ENCODE measurements at places on chromosomes 6 and 20. TPM values are rescaled to one million over a fixed set of nuclear protein-coding genes. Genes with fewer than 3 reads are reported as not detected.

DNA sequence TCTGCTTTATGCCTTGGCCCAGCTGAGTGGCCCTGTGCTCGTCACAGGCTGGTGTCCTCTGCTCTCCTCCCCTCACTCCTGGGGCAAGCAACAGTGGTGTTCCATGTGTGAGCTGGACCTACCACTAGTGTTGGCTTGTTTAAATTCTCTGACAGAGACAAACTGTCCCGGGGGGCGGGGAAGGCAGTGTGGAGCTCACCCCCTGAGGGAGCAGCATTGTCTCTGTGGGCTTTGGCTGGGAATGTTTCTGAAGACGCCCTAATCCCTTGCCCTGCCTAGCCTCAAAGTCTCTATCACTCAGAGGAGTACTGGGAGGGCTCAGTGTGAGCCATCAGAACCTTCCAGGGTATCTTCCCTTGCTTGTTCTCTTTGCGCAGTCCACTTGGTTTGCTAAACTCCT, 5.2 kb upstream of the VEGFA start:
- DNase-seq, result no peak
- H3K4me3 ChIP-seq, result no peak overlapping the region
- H3K27ac ChIP-seq, result no peak overlapping the region
- no peaks in the 10 kb centered on the region for H3K36me3 ChIP-seq

TRAPPC3L gene
- total RNA-seq, result not detected

ESR1 gene
- 0.45 TPM for total RNA-seq

POM121L2 gene
- not detected for total RNA-seq

MROH8 gene
- 2.2 TPM for total RNA-seq

BPIFB2 gene
- not detected for total RNA-seq

- no peak overlapping the region for H3K4me3 ChIP-seq
- no peak overlapping the region for H3K27ac ChIP-seq
- peaks cover 10% of the 10 kb centered on the region for H3K4me1 ChIP-seq
- no peaks in the 10 kb centered on the region for H3K36me3 ChIP-seq
- H3K27me3 ChIP-seq, result peaks cover 66% of the 10 kb centered on the region
Observed at GRCh38 chr6:39040080-39040673, 8.4 kb upstream of the GLP1R start.
